ENCODE measurements at places on chromosomes 7 and 10.

GRCh38 chr7:32154797-32155196, 84.6 kb upstream of the PDE1C start:
- no peak for DNase-seq

- DNase-seq = peak; percentile 7
These were observed 10.9 kb downstream of the SEC31B start for GRCh38 chr10:100508691-100509150.

GRCh38 chr7:44854644-44855364, 6.9 kb upstream of the H2AZ2 start:
- DNase-seq = no peak

- DNase-seq = no peak
These were observed 100.2 kb downstream of the GPR85 start for GRCh38 chr7:112986256-112987031.

DNA sequence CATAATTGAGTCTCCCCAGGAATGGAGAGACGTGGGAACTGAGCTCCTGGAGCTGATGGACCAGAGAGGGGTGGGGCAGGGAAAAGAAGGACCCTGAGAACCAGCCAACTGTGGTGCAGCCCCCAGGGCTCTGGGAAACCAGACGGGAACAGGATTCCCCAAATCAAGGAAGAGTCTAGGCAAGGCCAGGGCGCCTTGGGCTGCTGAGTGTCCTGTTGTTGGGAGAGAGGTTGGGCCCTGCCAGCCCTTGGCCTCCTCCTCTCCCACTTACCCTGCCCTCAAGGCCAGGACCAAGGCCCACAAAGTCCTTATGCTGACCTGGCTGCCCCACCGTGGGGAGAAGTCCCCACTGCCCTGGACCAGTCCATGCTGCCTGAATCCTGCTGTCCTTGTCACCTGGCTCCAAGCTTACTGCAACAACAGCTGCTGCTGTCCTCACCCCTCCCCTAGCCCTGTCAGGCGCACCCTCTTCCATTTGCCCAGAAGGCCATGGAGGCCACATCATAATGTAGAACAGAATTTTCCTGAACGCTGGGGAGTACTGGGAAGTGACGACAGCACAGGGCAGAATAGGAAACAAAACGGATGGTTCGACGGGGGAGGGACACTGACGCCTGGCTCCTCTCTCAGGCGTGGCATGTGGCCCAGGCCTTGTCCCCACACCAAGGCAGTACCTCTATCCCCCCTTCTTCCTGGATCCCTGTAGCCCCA, 132.9 kb upstream of the ZMIZ1 start:
- no peak for DNase-seq
